ENCODE measurements at places on chromosomes 11 and 22. TPM values are rescaled to one million over a fixed set of nuclear protein-coding genes. Genes with fewer than 3 reads are reported as not detected.

The BAIAP2L2 gene
- total RNA-seq, result 5.9 TPM

The PRG3 gene
- not detected for total RNA-seq

The TPBGL gene
- 0.31 TPM for total RNA-seq

The SPON1 gene
- total RNA-seq, result not detected

The HTR3B gene
- total RNA-seq, result not detected

The OR8G1 gene
- total RNA-seq, result not detected

The KCNJ5 gene
- 0.12 TPM for total RNA-seq

The RFPL3 gene
- not detected for total RNA-seq

The SMTNL1 gene
- not detected for total RNA-seq

The MS4A15 gene
- not detected for total RNA-seq

The INS gene
- total RNA-seq, result not detected

The OR6M1 gene
- not detected for total RNA-seq

The UPK2 gene
- total RNA-seq, result 0.37 TPM

All from A549 treated with ZK216348 at 1 μM for 4 hours (cell line).